Mesenteric fat pad (tissue), 1 donor: ENCODE measurements at places on chromosomes 6 and 20.

DNA sequence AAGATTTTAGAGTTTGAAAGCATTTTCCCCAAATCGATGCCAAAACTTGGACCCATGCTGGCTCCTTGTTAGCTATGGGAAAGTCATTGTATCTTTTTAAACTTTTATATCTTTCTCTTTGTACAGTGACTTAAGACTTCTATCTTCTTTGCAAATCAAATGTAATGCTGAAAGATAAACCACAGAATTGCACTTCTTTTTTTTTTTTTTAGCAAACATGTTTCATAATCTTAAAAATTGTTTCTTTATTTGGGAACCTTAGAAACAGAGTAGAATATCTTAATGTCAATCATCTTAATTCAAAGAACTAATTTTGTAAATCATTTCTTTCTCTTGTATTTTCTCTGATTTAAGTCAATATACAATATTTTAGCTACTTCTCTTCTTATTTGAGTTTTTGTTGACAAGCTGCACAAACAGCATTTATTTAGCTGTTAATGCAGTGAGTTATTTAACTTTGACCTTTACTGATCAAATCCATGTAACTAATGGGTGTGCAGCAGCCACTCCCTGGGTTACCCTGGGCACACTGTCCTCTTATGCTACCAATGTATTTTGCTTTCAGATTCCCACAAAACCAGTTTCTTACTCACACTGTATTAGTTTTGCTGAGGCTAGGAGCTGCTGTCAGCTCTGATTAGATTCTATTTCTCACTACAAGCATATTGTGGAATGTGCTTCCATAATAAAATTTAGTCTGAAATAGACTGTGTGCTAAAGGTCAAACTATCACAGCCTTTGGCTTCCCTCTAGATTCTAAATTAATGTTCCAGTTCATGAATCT lies 279.6 kb downstream of the ADGB start:
- DNase-seq: no peak

DNA sequence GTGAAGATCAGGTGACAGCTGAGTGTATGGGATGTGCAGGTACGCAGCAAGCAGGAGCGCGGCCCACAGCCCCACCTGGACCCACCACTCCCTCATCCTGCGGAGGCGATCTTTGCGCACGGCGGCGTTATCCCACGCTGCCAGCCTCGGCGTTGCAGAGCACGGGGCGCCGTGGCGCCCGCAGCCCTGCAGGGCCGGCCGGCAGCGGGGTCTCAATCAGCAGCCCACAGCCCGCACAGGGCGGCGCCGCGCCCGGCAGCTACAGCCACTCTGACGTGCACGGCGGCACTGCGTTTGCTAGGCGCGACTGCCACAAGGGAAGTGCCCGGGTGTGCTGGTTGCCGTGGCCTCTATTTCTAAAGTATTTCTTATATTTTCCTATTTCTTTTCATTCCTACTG lies 46.9 kb downstream of the LAMA2 start:
- DNase-seq: no peak

- no peak for DNase-seq
Observed at GRCh38 chr6:135939208-135939591, 87.7 kb downstream of the PDE7B start.

GRCh38 chr20:22723659-22724058 lies 139.3 kb upstream of the FOXA2 start:
- no peak for DNase-seq

GRCh38 chr6:161228096-161228495 lies 45.8 kb downstream of the AGPAT4 start:
- DNase-seq: no peak

- no peak for DNase-seq
Observed at GRCh38 chr20:49427751-49428518, 54.5 kb downstream of the KCNB1 start.

GRCh38 chr6:39084506-39084905 lies 30.5 kb downstream of the SAYSD1 start:
- DNase-seq: no peak

DNA sequence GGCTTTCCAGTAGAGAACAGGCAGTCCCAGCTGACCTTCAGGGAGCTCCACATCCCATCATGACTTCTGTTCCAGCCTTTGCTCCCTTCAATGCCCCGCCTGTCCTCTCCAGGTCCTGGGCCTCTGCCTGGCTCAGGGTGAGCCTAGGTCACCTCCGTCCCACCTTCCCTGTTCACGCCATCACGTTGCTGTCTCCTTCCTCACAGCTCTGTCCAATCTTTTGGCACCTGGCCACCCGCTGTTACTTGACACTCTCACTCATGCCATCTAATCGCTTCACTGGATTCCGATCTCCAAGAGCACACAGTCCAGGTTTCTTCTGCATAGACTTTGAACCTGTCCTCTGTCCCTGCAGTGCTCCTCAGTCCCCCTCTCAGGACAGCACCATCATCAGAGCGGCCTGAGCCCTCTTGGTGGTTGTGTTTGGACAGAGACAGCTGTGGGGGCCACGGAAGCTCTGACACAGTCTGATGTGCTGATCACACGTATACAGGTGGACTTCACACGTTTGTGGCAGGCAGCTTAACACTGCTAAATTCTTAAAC lies 34.7 kb upstream of the TIAM2 start:
- peak; percentile 76 for DNase-seq
